ENCODE measurements at places on chromosomes 11 and 22. TPM values are rescaled to one million over a fixed set of nuclear protein-coding genes. Genes with fewer than 3 reads are reported as not detected.
A peak's percentile ranks its signal among the peaks of the same experiment; 100 is the strongest.

DNA sequence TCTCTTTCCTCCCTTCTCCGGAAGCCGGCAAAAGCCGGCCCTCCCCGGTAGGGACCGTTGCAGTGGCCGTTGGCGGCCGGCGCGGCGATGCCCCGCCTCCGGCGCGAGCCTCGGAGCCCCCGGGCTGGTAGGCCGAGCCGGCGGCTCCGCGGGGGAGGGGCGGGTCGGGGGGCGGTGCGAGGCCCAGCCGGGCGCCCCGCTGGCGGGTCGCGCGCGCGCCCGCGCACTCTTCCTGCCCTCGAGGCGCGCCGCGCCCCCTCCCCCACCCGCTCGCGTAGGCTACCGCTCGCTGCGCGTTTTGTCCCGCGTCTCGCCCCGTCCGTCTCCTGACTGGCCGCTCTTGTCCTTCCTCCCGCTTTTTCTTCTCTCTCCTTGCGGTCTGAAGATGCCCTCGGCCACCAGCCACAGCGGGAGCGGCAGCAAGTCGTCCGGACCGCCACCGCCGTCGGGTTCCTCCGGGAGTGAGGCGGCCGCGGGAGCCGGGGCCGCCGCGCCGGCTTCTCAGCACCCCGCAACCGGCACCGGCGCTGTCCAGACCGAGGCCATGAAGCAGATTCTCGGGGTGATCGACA lies 591 bp downstream of the CAPRIN1 start:
- DNase-seq: peak; percentile 78

DNA sequence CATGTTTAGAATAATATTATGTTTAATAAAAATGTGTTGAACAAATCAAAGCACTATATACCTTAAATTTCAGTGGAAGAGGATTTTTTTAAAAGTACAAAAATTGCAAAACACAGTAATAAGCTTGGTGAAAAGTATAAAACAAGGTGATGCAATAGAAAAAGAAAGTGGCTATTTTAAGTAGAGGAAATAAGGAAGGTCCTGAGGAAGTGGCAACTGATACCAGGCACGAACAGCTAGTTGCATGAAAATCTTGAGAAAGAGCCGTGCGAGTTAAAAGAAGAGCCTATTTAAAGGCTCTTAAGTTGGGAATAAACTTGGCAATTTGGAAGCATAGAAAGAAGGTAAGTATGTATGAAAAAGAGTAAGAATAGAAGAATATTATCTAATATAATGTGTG lies 1679.3 kb downstream of the LRRC4C start:
- DNase-seq: no peak

GRCh38 chr11:72787216-72788104 lies 6.4 kb downstream of the STARD10 start:
- DNase-seq: no peak

DNA sequence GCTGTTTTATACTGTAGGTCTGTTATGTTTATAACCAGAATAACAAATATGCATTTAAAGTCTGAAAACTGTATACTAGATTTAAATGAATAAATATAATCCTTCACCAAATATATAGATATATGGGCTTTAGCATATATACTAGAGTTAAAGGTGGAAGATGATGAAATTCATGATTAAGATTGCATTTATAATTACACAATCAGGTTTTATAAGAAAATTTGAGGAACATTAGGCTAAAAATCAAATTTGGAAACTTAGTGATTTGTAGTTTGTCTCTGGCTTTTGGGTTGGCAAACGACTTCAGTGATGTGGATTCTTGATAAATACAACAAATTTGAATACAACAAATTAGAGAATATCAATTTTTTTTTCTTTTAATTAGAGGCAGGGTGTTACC lies 10.0 kb downstream of the BCL2L13 start:
- DNase-seq: no peak

DNA sequence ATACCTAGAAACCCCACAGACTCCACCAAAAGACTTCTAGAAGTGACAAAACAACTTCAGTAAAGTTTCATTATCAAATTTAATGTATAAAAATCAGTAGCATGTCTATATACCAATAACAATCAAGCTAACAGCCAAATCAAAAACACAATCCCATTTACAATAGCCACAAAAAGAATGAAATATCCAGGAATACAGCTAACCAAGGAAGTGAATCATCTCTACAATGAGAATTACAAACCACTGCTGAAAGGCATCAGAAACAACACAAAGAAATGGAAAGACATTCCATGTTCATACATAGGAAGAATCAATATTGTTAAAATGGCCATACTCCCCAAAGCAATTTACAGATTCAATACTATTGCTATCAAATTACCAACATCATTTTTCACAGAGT lies 46.0 kb downstream of the PRCP start:
- DNase-seq: no peak

DNA sequence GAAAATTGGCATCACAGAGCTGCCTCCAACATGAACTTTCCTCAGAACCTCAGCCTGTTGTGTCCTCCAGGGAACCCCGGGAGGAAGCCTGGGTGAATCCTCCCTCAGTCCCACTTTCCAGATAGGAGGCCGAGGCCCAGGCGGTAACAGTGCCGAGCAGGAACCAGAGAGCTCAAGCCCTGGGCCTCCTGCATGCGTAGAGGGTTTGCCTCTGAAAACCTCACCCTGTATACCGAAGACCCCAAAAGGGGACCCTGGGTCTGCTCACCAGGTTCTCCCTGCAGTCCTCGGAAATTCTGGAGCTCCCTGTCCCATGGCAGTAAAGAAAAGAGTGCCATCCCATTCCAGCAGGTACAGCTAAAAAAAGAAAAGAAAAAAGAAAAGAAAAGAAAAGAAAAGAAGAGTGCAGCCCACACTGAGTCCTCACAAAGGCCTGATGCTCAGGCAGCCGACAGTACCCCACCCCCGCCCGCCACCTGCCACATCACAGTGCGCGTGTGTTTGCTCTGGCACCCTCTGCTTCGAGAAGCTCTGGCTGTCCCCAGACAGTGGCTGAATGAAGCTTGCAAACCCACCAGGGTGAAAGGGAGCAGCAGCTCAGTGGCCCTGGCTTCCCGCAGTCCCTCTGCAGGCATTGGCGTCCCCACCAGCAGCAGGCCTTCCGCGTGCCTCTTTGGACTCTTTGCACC lies 28.4 kb upstream of the FADD start:
- no peak for DNase-seq

- DNase-seq: no peak
Observed at GRCh38 chr11:47564933-47565339, 463 bp upstream of the PTPMT1 start.

DNA sequence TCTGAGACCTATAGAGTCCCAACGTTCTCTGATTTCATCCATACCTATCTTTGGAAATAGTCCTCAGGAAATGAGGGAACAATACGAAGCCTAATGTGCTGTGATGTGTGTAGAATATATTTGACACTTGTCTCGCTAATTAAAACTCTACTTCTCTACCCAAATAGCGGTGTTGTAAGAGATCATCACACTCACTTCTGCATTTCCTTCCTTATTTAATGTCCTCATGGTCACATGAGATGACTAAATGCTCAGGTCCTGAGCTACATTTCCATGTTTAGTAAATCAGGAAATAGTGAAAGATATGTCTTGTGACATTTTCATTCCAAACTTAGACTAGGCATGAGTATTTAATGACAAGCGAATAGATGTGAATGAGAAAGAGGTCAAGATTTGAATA lies 112.3 kb downstream of the MAML2 start:
- DNase-seq: no peak

DNA sequence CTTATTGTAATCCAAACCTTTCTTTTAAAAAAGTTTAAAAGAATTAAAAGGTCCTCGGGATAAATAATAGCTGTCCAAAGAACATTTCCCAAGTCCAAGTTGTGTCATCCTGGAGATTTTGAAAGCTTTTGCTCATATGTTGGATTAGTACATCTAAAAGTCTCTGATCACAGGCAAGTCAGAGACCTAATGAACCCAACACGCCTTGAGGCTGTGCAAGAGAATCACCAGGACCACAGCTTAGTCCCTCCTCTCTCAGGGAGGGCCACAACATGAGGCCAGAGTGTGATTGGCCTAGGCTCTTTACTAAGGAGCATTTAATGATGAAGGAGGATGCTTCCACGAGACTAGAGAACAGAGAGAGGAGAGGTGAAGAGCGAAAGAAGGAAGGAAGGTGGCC lies 98.7 kb upstream of the OR5AK2 start:
- no peak for DNase-seq

DNA sequence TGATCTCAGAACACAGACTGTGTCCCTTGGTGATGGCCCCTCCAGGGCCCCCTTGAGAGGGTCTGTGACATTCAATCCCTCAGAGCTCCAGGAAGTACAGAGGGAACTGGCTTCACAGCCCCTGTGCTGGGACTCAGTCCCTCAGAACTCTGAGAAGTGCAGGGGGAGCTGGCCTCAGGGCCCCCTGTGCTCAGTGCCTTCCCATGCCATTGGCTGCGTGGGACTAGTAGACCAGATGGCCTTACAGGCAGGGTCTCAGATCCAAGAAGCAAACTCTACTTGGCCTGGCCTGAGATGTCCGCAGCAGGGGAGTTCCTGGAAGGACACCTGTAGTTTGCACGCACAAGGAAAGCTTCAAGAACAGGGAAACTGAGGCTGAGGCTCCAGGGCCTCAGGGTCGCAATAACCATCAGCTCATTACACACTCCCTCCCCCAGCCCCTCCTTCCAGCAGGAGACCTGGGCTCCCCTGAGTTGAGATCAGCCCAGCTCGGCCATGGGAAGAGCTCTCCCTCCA lies 138.4 kb downstream of the BRD1 start:
- DNase-seq: no peak

GRCh38 chr11:117039270-117039669 lies 59.0 kb downstream of the SIK3 start:
- DNase-seq: no peak

DNA sequence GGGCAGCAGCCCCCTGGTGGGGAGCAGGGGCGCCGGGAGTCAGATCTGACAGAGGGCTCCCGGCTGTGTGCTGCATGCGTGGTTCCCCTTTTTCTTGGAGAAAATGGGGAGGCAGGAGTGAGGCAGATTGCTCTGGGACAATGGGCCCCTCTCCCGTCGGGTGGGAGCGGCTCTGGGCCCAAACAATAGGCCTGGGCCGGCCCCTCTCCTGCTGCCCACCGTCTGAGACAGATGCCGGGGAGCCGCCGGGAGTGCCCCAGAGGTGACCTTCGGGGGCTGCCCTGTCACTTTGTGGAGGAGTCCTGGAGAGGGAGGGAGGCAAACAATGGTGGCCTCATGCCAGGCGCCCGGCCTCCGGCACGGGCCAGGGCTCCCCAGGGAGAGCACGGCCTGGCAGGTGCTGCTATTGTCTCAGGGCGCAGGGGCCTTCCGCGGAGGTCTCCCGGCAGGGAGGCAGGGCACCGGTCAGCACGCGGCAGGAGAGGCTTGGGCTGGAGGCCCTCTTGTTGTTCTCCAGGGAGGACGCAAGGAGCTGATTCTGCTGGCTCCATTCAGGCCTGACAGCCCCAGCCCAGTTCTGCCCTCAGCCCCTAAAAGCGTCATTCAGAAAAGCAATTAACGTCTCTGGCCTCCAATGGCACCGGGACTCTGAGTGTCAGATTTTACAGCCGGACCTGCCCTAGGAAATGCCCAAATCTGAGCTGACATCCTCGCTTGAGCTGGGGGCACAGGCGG lies 44.8 kb downstream of the SMIM38 start:
- no peak for DNase-seq

DNA sequence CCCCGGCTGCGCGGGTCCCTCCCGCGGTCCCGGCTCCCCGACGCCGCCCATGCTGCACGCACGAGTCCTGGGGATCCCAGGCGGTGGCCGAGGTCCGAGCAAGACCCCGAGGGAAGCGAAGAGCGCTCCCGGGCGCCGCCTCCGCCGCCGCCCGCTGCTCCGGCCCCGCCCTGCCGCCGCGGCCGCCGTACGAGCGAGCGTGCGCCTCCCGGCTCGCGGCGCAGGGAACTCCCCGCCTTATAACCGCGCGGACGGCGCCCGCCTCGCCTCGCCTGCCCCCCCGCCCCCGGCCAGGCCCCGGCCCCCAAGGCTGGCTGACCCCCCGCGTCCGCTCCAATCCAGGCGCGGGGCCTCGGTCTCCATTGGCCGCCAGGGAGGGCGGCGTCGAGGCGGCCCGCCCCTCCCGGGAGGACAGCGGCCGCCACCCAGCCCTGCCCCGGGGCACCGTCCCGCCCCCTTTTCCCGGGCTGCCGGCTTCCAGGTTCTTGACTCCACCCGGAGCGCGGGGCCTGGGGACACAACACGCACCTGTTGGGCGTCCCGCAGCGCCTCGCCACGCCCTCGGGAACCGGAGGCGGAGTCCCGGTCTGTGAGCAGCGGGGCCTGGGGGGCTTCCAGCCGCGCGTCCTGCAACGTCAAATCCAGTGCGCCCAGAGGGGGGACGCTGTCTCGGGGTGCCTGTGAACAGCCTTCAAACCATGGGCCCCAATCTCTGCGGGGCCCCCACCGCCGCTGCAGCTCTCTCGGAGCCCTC lies at the start of gene FADS3:
FADS3 (minus strand) TSS at position 215 of the 754 bp plus-strand sequence; CDS start at position 51, 164 bp downstream.
- peak; percentile 87 for DNase-seq

DNA sequence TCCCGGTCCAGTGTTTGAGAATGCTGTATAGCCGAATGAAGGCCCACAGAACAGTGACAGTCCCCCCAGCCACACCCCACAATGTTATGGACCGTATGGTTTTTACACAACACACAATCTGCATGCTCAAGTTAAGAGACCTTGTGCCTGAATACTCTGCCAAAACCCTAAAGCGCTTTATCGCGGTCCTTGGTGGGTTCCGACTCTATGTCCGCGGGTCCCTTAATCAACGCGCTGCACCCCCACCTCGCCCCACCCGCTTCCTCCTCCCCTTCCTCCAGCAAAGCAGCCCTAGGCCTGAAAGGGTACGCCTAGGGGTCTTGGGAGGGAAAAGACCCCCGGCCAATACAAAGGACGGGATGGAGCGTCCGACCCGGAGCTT lies 442 bp downstream of the COPB1 start:
- peak; percentile 25 for DNase-seq

DNA sequence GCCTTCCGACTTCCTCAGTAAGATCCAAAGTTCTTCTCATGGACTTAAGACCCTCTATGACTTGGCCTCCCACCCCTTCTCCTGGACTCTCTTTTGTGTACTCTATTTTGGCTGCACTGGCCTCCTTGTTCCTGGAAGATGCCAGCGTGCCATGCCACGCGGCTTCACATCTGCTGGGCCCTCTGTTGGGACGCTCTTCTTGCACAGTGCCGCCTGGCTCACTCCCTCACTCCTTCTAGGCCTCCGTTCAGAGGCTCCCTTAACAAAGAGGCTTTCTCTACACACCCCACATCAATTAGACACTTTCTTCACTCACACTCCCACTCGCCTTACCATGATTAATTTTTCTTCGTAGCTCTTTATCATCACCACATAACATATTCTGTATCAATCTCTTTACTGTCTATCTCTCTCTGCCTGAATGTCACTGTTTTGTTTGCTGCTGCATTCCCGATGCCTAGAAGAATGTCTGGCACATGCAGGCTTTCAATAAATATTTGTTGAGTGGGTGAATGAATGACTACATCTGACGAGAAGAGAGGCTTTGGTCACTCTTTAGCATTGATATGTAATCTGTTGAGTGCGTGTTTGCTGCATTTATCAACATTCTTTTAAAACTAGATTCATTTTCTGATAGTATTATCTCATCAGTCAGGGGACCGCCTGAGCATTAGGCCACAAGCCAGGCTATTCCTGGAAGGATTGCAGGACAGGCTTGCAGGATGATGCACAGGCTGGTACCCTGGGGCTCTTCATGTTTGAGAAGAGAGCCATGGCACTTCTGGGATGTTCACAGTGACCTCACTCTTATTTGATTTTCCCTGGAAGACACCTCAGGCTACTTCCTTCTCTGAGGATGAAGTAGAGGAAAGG lies 60.6 kb upstream of the AMPD3 start:
- no peak for DNase-seq

Gene TLCD5
- total RNA-seq: 6.9 TPM

Gene IGSF9B
- 0.07 TPM for total RNA-seq

Gene RFPL1
- not detected for total RNA-seq

Gene DRICH1
- total RNA-seq: not detected

Gene A4GALT
- total RNA-seq: 8.3 TPM

Gene TMEM191C
- total RNA-seq: not detected
